ENCODE measurements at places on chromosomes 2 and 18. TPM values are rescaled to one million over a fixed set of nuclear protein-coding genes. Genes with fewer than 3 reads are reported as not detected.

ST8SIA3 gene
- polyA plus RNA-seq, result not detected

FAM237A gene
- polyA plus RNA-seq, result not detected

CTAGE1 gene
- polyA plus RNA-seq, result 0.05 TPM

SETBP1 gene
- 33.5 TPM for polyA plus RNA-seq

C1GALT1C1L gene
- 2.6 TPM for polyA plus RNA-seq

CELF4 gene
- 3.0 TPM for polyA plus RNA-seq

ACMSD gene
- 32.1 TPM for polyA plus RNA-seq

CLEC4F gene
- polyA plus RNA-seq, result not detected

SCN3A gene
- 0.25 TPM for polyA plus RNA-seq

GPR155 gene
- polyA plus RNA-seq, result 8.5 TPM

- no peak for DNase-seq
Measured at GRCh38 chr2:169072163-169072925, 3.0 kb downstream of the DHRS9 start.

DNA sequence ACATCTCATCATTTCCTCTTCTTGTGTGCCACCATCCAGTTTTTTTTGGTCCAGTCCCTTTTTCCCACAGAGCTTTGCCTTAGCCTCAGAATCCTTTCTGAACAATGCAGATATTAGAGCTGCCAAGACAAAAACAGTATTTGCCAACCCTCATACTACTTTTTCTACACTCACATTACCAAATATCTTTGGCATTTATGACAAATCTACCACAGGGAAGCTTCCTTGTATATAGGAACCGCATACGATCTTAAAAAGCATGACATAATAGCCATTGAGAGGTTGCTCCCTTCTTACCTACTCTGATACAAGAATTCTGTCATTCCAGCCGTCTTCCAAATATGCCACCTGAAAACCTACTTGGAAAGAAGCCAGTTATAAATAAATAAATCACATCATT is 9.4 kb downstream of the ZNF24 start:
- no peak for DNase-seq

GRCh38 chr2:234288974-234289455 is 207.9 kb downstream of the ARL4C start:
- no peak for DNase-seq

DNA sequence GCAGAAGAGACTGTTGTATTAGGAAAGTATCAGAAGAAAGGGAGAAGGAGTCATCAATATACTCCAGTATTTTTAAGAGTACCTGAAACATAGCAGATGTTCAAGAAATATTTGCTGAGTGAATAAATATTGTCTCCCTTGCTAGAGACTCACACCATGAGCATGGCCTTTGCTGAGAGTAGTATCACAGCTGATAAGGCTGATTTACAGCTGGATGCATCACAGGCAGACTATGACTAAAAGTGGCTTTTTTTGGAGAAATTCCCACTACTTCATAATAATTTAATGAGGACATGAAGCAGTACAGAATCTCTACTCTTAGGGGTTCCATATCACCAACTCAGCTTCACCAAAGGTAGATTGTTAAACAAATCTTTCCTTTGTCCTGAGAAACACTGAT is 373.3 kb downstream of the RBM43 start:
- no peak for DNase-seq

DNA sequence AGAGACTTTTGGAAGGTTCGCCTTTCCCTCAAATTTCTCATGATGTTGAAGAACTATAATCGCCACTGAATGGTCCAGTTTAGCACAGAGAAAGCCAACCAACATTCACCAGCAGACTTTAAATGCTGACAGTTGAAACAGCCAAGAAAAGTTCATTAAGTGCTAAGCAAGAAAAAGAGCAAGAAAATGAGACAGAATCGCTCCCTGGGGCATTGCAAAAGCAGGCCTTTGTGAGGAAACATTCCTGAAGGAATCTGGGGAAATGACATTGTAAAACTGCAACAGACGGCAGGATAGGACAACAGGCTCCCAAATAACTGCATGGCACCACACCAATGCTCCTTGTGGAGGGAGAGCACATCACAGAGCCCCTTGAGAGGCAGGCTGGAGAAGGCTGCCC is 269.3 kb upstream of the ID2 start:
- no peak for DNase-seq

GRCh38 chr18:23990474-23991410 is 23.8 kb upstream of the TTC39C start:
- DNase-seq, result no peak

DNA sequence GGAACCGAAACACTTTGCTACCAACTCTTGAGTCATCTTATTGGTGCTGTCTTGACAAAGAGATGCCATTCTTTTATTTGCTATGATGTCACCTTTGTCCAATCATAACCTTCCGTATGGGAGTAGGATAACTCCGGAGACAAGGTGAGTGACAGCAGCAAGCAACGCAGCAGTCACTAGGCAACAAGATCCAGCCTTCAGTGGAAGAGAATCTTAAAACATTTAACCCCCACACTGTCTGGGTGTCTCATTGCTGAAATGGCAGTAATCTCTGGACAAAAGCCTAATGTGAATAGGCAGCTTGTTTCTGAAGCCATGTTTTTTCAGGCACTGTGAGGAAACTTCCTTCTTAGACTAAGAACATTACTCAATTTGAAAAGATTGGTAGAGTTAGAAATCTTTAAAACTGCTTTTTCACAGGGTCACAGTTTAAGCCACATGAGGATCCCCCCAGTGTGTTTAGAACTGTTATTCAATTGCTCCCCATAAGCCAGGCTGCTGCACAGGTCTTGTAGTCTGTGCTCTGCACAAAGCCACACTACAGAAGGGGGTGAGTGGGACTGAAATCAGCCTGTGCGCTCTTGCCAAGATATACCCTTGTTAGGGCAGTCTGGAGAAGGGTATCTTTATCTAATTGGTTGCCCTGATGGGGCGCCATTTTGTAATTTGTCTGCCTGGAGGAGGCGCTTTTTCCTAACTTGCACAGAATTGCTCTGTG is 131.5 kb upstream of the STON1 start:
- DNase-seq, result no peak

GRCh38 chr2:27855476-27855875 is 34.7 kb downstream of the RBKS start:
- no peak for DNase-seq

DNA sequence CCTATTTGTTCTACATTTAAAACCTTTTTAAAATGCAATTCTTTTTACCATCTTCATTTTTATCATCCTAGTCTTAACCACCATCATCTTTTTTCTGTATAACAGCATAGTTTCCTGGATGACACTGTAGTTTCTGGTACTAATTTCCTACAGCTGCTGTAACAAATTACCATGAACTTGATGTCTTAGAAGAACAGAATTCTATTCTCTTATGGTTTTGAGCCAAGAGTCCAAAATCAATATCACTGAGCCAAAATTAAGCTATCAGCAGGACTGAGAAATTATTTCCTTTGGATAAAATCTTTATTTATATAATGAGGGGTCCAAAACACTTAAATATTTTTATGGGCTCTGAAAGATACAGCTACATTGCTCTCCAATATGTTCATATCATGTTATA is 539.3 kb downstream of the METTL4 start:
- DNase-seq, result no peak

- DNase-seq, result no peak
Measured at GRCh38 chr18:45850021-45850420, 24.5 kb downstream of the SIGLEC15 start.

DNA sequence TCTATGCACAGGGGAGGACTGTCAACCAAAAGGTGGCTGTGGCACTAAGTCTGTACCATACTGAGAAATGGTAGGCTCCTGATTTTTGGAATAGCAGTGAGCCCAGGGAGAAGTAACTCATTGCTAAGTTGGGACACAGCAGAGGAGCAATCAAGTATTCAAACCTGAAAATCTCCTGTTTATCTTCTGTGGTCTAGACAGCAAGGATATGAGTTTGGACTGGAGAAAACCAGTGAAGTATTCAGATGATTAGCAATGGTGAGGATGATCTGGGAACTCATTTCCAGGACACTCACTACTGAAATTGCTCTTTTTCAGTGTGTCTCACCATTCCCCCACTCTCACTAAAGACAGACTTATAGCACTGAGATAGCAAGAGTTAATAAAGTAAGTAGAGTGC is 112.0 kb downstream of the GULP1 start:
- DNase-seq, result no peak

DNA sequence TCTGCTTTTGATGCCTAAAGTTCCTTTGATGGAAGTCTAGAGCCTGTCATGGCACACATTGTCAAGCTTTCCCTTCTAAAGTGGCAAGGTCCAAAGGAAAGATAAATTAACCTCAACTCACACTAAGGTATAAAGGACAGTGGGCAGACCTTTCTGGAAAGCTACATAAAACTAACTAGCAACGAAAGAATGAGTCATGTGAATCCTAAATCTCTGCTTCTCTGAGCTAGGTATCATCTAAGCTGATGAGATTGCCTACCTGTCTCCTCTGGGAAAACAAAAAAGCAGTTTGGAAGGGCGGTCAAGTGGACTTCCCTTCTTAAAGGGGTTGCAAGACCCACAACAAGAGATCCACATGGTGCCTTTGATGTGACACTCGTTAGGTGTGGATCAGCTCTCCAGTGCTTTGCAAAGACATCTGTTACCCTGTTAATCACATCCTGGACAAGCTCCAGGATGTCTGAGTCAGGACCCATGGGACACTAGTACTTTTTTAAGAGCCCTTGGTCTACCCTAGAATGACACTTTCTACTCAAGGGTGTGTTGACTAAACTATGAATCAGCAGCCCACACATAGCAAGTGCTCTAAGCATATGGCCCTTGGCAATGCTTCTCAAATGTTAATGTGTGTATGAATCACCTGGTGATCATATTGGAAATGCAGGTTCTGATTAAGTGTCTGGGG is 173.5 kb downstream of the ALK start:
- no peak for DNase-seq

DNA sequence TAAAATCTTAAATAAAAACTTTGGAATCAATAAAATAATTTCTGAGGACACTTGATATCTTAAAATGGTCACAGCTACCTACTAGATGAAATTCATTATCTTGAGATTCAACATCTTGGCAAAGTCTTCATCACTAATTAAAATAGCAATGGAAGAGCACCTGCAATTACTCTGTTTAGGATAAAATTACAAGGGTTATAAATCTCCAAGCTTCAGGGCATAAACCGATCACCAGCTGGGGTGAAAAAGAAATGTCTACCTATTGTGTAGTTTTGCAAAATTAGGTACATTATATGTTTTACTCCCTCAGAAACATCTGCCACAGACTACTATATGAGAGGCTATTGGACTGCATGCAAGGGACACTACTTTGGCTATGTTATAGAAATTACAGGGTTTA is 327.1 kb downstream of the CCDC178 start:
- DNase-seq, result no peak

DNA sequence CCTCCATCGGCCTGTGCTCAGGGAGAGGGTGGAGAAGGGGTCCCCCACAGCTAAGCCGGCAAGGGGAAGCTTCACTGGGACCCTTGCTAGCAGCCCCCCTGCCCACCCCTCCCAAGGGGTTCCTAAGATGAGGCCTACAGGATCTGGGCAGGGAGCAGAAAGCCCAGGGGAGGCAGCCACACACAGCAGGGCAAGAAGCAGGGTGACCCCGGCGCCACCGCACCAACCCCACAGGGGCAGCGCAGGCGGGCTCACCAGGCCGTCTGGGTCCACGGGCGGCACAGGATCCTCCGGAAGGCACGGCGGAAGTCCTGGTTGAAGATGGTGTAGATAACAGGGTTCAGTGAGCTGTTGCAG is 1.8 kb downstream of the ADRA2B start:
- DNase-seq, result no peak

DNA sequence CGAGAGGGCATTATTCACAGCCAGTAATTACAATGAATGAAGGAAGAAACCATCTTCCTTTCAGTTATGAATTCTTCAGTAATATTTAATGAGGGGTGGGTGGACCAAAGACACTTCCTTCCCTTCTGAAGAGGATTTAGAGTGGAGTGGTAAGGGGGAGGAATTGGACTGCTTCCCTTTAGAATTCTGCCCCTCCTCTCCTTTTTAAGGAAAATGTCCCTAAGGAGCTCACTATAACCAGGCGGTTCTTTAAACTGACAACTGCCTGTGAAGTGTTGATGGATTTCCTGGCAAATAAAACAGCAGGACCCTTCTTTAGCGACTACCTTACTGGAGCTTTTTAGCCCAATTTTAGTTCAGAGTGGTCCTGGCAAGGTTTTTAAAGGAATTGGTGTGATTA is 86.4 kb downstream of the LIMS1 start:
- no peak for DNase-seq

GRCh38 chr2:228917220-228917619 is 353.9 kb downstream of the PID1 start:
- no peak for DNase-seq

- no peak for DNase-seq
Measured at GRCh38 chr2:238513346-238513745, 86.6 kb downstream of the ASB1 start.

GRCh38 chr2:171846894-171847293 is 47.1 kb downstream of the SLC25A12 start:
- no peak for DNase-seq

DNA sequence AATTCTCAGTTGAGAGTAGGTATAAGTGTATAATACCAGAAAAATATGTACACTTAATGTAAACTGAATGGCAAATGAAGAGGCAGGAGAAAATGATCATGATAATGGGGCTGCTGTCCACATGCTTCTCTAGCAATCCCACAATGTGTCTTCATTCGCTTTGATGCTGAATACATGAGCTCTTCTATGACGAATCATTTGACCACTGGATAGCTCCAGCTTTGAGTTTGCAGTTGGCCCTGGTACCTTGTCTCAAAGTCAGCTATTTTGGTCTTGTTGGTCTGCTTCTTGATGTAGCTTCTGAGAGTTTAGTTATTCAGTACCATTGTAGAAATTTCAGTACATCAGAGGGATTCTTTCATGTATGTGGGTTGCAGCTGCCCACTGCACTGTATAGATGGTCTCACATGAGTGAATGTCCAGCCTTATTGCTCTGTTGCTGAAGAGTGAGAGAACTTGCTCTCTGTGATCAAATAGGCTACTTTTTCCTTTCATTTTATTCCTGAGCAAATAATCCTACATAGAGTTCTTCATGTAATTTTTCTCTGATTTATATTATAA is 105.1 kb downstream of the TTC27 start:
- no peak for DNase-seq

DNA sequence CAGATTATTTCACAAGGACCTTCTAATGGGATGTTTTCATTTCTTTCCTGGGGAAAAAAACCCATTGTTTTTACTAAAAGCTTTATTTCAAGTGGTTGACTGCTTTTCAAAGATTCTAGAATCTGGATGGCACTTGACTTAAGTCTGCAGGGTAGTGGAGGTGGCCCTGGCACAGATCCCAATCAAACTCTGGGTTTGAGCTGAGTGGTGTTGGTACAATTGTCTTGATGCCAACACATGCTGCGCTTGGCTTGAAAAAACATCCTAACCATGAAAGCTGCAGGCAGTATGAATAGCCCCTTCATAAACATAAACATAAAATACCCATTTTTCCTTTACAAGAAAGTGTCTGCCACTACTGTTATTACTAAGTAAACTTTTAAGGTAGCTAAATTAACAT is 3.6 kb downstream of the PAPOLG start:
- DNase-seq, result no peak

GRCh38 chr2:71006955-71007799 is 12.5 kb upstream of the TEX261 start:
- no peak for DNase-seq
